ENCODE measurements at places on chromosomes 13 and 19. TPM values are rescaled to one million over a fixed set of nuclear protein-coding genes. Genes with fewer than 3 reads are reported as not detected.

DNA sequence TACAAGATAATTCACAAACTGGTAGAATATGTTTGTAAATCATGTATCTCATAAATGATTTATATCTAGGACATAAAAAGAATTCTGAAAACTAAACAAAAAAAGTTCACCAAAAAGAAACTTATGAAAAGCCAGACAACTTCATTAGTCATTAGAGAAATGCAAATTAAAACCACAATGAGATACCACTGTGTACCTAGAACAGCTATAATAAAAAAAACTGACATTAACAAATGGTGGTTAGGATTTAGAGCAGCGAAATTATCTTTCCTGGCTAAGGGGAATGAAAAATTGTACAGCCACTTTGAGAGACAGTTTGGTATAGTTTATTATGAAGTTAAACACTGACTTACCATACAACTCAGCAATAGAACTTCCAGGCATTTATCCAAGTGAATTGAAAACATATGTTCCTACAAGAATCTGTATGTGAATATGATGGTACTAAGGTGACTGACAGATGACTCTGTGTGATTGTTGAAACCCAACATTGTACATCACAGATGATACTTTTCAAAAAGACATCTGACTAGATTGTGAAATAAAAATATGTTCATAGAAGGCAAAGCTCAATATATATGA lies 41.8 kb downstream of the UGGT2 start:
- ATAC-seq: no peak

DNA sequence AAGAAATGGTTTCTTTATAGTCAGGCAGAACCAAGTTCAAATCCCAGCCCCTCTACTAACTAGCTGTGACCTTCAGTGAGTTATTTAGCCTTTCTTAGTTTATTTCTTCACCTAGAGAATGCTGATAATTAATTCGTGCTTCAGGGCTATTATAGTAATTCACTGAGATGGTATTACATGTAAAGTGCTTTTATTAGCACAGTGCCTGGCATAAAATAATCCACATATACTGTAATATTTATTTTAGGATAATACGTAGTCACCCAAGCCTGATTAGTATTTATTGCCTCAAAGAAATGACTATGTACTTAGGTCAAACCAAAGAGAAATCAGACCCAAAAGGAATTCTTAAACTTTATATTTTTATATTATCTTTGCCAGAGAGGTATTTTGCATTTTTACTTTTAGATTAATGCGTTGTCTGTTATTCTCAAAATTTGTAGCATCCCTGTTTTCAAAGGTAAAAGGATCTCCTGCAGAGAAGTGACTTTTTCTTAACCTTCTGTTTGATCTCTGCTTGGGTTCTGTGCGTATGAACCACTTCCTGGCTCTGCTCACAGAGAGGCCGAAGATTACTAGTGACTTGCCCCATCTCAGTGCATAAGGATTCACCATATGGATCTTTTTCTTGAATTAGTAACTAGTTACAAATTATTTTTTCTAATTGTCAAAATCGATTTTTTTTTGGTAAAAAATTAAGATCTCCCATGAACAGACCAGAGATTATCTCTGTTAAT lies 19.7 kb downstream of the UBAC2 start:
- ATAC-seq: peak; percentile 33

DNA sequence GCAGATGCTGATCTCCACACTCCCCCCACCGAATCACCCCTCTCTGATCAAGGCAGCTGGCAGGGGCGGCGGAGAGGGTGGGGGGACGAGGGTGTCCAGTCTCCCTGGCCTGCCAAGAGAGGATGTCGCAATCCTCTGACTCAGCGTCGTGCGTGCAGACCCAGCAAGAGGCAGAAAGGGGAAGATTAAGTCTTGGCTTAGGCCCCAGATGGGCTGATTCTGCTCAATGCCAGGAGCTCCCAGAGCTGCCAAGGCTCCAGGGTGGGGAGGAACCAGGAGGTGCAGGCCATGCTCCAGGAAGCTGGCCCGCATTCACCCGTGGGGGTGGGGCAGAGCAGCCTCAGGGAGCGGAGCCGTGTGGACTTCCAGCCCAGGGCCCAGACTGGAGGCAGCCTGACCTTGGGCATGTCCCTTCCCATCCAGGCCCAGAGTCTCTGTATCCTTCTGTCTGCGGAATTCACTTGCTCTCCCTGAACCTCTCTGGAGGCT lies 6.6 kb upstream of the BCL3 start:
- peak; percentile 75 for ATAC-seq

DNA sequence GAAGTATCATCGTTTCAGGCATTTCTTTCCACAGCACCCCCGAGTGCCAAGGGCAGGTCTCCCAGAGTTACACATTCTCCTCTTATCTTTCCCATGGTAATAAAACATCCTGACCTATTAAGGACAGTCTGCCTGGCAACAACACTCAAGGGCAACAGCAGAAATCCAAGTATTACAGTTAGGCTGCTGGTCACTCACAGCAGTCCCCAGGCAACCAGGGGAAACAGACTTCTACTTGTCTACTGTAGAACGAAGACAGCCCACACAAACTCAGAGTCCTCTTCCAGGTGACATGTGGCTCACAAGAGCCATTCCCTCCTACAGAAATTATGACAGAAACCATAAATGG lies 24.3 kb downstream of the RCBTB1 start:
- no peak for ATAC-seq

DNA sequence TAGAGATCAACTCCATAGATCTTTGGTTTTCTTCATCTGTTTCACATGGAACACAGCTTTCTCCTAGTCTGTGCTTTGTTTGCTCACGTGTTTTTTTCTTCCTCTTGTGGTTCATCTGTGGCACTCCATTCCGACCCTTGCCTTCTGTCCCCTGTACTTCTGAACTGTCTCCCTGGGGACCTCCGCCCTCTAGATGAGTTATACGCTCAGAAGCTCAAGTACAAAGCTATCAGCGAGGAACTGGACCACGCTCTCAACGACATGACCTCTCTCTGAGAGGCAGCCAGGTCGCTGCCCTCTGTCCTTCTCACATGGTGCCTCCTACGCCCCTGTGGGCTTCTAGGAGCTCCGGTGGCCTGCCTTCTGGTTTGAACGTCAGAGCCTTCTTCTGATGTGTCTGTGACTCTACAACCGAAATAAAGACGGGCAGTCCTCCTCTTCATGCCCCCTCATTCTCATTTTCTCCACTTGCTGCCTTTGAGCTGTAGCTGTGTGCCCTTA lies 16.6 kb upstream of the RAB8A start:
- peak; percentile 85 for ATAC-seq

- ATAC-seq: peak; percentile 62
Observed at GRCh38 chr13:39955560-39955959, 300.1 kb downstream of the COG6 start.

DNA sequence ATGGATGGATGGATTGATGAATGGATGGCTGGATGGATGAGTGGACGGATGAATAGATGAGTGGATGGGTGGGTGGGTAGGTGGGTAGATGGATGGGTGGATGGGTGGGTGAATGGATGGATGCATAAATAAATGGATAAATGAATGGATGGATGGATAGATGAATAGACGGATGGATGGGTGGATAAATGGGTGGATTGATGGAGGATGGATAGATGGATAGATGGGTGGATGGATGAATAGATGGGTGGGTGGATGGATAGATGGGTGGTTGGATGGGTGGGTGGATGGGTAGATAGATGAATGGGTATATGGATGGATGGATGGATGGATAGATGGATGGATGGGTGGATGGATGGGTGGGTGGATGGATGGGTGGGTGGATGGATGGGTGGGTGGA lies 84.9 kb upstream of the ZNF536 start:
- no peak for ATAC-seq

DNA sequence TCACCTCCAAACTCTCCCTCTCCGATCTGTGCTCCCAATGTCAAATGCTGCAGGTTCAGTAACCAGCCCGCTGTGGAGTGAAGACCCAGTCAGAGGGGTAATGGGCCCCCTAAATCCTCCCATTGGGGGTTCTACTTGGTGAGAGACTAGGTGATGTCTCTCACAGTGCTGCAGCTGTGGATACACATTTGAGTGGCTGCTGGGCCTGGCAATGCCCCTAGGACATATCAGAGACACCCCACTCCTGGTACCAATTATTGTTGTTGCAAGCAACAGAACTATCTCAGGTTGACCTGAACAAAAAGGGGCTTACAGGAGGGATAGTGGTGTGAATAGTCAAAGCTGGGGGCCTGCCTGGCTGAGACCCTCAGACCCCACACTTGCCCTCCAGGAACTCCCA lies 4.6 kb downstream of the MATK start:
- no peak for ATAC-seq

GRCh38 chr19:53532362-53532761 lies 5.6 kb upstream of the ZNF331 start:
- no peak for ATAC-seq

DNA sequence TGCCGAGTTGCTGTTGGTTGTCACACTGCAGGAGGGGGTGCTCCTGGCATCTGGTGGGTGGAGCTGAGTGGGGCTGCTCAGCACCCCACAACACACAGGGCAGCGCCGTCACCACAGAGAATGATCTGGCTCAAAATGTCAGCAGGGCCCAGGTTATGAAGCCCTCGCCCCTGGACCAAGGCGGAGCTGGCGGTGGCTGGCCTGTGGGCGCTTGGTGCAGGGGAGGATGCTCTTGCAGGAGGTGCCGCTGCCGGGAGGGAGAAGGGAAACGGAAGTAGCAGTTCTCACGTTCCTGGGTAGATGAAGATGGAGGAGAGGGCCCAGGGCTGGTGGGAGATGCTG lies 14.2 kb upstream of the LENG8 start:
- ATAC-seq: no peak

- ATAC-seq: peak; percentile 45
Observed at GRCh38 chr13:52615812-52616211, 26.4 kb upstream of the HNRNPA1L2 start.

DNA sequence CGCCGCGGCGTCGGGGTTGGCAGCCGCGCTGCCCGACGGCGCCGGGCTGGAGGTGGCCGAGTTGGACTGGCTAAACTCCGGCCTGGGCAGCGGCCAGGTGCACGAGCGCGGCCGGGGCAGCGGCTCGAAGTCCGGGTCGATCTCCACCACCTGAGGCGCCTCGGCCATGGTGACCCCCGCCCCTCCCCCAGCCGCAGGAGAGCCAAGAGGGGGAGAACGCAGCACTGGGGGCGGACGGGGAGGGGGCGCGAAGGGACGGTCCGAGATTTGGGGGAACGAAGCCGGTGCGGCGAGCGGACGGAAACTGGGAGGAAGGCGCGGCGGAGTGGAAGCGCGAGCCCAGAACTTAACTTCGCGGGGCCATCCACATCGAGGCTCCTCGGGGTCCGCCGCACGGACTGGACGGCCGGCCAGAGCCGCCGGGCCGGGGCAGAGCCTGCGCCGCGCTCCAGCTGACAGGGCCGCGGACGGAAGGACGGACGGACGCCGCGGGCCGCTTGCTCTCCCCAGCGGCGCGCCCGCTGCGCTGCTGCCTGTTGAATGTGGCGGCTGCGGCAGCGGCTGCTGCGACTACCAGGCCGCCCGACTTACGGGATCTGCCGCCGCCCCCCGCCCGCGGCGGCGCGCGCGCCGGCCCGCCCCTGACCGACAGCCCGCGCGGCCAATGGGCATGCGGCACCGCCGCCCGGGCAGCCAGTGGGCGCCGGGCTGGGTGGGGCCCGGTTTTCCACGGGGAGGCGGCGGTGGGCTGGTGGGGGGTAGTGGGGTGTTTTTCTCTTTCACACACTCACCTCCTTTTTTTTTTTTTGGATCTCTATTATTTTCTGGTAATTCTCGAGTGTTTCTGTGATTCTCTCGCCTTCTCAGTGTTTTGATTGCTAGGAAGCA lies at the start of gene FOXO1:
Gene FOXO1 (minus strand): TSS at position 597 of the 888 bp plus-strand sequence. CDS start 429 bp downstream, at position 168.
- ATAC-seq: peak; percentile 71

REEP6 gene
- total RNA-seq: 2.2 TPM

OR7D2 gene
- total RNA-seq: not detected

MTUS2 gene
- total RNA-seq: not detected

All from activated T-helper 17 cell treated with anti-CD3 and anti-CD28 coated beads, Interleukin-2, amount 50 U/mL, for 72 hours (primary cell).